Left renal pelvis (tissue), 4 donors: ENCODE measurements at places on chromosomes 11 and 22.
A peak's percentile ranks its signal among the peaks of the same experiment; 100 is the strongest.

- DNase-seq, result no peak
These were observed 48.3 kb downstream of the RAB30 start for GRCh38 chr11:83023410-83023809.

DNA sequence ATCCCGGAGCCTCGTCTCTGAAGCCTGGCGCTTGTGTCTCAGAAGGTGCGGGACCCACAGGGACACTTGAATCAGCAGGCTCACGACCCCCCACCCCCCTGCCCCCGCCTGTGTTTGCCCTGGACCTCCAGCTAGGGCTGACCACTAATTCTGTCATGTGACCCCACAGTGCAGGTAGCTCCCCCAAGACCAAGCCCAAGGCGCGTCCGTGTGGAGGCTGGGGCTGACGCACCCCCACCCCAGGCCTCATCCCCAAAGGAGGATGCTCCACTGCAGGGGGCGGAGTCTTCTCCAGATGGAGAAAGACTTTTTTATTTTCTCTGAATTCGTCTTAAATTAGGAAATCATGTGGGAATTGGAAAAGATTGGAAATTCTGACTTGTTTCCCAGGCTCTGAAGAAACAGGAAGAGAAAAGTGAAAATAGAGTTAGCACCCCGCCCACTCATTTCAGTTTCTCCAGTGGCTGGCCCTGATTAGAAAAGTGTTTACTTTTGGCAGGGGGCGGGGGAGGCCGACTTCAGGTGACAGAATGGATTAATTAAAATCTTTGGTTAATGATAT lies 1.0 kb upstream of the RELA start:
- DNase-seq, result no peak

DNA sequence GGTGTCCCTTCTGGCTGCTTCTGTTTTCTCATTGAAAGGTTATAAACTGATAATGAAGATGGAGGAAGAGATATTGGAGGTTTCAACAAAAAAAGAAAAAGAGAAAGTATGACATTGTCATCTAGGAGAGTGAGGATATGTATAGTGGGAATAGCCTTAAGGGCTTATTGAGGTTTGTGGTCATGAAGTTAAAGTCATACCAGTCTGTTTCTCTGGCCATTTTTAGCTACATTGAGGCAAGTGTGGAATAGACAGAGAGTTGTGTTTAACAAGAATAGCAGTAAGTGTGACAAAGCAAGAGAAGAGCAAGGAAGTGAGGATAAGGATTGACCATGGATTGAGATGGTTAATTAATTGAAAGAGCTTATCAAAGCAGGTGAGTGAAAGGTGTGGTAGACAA lies 110.4 kb downstream of the ELP4 start:
- no peak for DNase-seq

DNA sequence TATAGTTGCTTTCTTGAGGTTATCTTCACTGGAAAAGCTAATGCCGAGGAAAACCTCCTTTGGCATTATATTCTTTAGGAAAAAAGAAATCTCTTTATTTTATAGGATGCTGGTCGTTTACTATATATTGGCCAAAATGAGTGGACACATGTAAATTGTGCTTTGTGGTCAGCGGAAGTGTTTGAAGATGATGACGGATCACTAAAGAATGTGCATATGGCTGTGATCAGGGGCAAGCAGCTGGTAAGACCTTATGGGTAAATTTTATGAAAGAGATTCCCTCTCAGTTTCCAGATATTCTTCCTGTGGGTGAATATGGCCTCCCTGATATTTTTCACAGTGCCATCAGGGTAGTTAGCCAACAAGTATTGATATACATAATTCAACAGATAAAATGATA lies 29.4 kb upstream of the TTC36 start:
- DNase-seq, result no peak

- DNase-seq, result no peak
These were observed 15.8 kb upstream of the RBM4B start for GRCh38 chr11:66693356-66694055.

GRCh38 chr22:36940676-36941075 lies 27.2 kb downstream of the CSF2RB start:
- DNase-seq, result no peak

GRCh38 chr22:20810645-20811044 lies 36.7 kb downstream of the SERPIND1 start:
- DNase-seq, result no peak

DNA sequence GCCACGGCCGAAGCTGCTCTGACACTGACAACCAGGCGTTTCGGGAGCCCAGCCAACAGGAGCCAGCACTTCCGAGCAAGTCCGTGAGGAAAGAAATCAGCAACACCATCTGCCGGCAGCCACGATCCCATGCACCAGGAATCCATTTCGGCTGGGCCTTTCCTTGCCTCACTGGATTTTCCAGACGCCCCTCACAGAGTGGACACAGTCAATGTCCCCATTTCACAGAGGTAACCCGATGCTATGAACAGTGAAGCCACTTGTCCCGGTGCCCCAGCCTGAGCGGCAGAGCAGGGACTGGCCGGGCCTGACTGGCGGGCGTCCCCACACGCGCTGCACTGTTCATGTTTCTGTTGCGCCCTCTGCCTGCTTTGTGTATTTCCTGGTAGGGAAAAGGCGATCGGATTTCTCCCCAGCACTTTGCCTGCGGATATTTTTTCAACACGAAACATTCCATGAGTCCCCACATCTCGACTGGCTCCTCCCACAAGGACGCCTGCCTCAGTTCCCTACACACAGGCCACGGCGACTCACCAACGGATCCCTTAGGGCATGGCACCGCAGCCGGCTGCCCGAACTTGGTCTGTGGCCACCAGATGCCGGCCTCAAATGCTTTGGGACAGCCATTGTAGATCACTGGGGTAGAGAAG lies 55.3 kb downstream of the TRMU start:
- no peak for DNase-seq

DNA sequence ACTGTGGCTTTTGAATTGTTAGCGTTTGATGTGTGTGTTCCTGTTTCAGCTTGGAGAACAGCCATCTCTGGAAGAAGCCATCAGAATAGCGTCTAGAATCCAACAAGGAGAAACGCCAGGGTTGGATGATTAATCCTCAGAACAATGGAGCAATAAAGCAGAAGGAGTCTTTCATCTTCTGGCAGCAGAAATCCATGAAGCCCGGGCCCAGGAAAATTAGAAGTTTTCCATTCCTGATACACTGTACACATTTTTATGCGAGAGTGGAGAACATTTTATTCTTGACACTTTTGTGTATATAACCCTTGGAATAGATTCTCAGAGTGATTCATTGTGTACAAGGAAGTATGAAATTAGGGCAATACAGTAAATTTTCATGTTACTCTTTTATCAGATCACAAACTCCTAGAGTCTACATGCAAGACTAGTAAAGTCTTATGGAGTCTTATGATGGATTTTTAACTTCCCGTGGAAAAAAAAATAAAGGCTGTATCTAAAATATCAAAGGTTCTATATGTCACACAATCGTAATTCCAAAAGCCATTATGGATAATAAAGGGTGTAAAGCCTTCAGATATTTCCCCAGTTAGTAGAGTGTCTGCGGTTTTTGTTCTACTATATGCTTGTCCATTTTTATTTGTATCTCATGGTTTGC lies 45.9 kb upstream of the WEE1 start:
- DNase-seq, result no peak

GRCh38 chr22:27157666-27158370 lies 500.4 kb downstream of the MIAT start:
- no peak for DNase-seq

DNA sequence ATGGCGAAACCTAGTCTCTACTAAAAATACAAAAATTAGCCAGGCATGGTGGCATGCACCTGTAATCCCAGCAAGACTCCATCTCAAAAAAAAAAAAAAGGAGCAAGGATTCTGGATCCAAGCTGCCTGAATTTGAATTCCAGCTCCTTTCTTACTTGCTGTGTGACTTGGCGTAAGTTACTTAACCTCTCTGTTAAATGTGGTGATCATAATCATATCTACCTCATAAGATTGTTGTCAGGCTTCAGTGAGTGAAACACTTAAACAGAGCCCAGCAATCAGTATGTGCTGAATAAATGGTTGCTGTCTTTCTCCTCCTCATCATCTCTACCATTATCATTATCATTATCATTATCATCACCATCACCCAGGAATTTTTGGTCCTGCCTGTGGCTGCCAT lies 2.7 kb downstream of the MB start:
- DNase-seq, result no peak

DNA sequence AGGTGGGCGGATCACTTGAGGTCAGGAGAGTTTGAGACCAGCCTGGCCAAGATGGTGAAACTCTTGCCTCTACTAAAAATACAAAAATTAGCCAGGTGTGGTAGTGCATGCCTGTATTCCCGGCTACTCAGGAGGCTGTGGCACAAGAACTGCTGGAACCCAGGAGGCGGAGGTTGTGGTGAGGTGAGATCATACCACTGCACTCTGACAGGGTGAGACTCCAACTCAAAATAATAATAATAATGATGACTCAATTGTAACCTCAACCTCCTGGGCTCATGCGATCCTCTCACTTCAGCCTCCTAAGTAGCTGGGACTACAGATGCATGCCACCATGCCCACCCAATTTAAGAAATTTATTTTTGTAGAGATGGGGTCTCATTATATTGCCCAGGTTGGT lies 15.6 kb upstream of the CHRNA10 start:
- no peak for DNase-seq

GRCh38 chr22:35887296-35887875 lies 141.2 kb downstream of the RBFOX2 start:
- no peak for DNase-seq

GRCh38 chr11:123475469-123475868 lies 45.4 kb downstream of the GRAMD1B start:
- DNase-seq, result peak; percentile 10

DNA sequence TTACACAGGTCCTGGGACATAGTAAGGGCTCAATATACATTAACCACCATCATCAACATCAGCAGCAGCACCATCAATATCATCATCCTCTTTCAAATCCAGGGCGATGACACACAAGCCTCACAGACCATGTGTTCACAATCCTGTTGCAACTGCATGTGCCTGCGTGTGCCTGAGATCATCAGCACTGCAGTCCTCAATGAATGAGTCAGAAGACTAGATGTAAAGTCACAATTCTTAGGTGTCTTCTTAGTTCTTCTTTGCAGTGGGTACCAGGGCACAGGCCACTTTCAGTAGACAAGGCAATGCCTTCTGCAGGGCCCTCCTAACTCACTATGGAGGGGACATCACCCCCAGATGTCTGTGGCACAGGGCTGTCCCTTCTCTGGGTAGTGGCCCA lies 111.1 kb downstream of the MYO18B start:
- DNase-seq, result no peak

DNA sequence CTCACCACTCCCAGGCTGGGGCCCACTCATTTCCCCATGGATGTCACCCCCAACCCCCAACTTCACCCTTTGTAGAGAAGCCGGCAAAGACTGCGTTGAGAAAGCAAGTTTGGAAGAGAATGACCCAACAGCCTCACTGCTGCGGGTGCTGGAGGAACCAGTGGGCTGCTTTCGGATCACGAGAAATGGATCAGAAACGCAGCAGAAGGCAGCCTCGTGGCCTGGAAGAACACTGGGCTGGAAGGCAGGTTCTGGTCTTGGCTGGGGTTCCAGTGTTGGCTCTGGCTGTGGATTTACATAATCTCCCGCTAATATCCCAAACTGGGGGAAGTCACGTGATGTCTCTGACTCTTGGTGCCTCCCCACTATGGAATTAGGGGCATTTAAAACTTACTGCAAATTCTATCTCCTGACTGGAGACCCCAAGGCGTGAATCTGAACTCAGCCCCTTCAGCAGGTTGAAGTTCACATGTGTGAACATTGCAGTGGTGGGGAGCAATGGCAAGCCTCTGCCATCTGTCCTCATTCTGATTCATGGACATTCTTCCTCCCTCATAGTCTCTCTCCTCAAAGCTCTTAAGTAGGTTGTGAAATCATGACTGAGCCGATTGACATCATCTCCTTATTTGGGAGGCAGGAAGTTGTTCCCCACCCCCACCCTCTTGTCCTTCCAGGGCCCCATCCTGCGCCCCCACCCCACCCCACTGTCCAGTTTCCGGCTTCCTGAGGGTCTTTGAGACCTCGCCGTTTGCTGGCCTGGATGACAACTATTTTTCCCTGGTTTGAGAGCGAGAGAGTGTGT lies 37.0 kb upstream of the TIMP3 start:
- no peak for DNase-seq

GRCh38 chr11:46942172-46942571 lies 5.6 kb downstream of the CSTPP1 start:
- no peak for DNase-seq

DNA sequence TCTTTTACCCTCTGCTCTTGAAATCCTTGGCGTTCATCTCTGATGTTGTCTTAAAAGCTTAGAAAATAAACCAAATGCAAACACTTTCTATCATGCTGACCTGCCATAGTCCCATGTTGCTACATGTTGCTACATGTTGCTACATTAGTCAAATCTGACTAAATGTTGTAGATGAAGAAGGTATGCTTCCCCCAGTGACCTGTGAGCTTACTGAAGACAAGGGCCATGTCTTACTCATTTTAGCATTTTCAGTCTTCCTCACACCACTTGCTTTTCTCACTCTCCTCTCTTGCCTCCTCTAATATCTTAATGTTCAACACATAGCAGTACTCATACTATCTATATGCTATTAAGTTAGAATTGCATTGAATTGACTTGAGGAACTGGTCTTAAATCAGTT lies 346.4 kb upstream of the MTNR1B start:
- DNase-seq, result no peak

GRCh38 chr11:75527938-75528735 lies 2.4 kb upstream of the GDPD5 start:
- no peak for DNase-seq

GRCh38 chr22:47050401-47051051 lies 288.1 kb downstream of the TBC1D22A start:
- DNase-seq, result no peak

DNA sequence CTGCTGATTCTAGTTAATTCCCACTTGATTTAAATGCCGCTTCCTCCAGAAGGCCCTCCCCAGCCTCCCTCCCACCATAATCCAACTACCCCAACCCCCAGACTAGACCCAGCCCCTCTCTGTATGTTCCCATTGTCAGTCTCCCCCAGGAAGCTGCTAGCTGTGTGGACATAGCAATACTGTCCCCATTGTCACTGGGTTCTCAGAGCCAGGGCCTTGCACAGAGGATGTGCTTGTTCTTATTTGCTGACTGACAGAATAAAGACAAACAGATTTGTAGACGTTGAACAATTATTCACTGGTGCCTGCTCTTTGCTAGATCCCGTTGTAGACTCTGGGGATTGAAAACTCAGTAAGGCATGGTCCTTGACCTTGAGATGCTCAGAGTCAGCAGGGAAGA lies 45.7 kb upstream of the NAV2 start:
- no peak for DNase-seq

DNA sequence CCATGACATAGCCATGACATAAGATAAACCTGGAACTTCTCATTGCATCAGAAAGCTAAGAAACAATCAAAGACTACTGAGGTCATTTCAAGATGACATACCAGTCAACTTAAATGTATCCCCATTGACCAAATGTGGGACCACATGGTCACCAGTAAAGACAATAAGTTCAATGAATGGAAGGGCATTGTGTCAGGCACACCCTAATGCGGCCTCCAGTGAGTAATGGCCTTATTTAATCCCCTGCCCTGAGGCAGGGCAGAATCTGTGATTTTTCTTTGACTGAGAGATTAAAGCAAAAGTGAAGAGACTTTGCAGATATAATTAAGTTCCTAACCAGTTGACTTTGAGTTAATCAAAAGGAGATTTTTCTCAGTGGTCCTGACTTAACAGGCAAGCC lies 17.3 kb upstream of the SYT8 start:
- no peak for DNase-seq
